Prostate gland (tissue), 2 donors: ENCODE measurements at places on chromosomes 6 and 20. TPM values are rescaled to one million over a fixed set of nuclear protein-coding genes. Genes with fewer than 3 reads are reported as not detected.
A peak's percentile ranks its signal among the peaks of the same experiment; 100 is the strongest.

Gene UBE2C
- 10.9 TPM for total RNA-seq

Gene KCNS1
- total RNA-seq = 0.09 TPM

DNA sequence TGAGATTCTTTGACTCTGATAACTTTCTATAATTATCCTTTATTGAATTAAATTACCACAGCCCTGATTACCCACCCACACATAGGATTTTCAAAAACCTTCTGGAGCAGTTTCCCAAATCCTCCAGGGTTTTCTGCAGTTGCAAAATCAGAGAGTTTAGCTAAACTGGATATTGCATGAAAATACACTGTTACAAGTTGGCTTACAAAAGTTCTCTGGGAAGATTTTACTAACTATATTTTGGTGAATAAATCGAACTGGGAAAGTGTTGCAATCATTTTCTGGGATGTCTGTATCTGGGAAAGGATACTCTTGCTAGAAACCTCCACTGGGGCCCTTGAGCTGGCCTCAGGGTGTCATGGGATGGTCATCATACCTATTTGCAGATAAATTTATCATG, 97.6 kb upstream of the STMND1 start:
- no peak for DNase-seq

Gene HSD17B8
- 21.9 TPM for total RNA-seq

GRCh38 chr6:68891419-68891818, 256.3 kb downstream of the ADGRB3 start:
- no peak for DNase-seq

DNA sequence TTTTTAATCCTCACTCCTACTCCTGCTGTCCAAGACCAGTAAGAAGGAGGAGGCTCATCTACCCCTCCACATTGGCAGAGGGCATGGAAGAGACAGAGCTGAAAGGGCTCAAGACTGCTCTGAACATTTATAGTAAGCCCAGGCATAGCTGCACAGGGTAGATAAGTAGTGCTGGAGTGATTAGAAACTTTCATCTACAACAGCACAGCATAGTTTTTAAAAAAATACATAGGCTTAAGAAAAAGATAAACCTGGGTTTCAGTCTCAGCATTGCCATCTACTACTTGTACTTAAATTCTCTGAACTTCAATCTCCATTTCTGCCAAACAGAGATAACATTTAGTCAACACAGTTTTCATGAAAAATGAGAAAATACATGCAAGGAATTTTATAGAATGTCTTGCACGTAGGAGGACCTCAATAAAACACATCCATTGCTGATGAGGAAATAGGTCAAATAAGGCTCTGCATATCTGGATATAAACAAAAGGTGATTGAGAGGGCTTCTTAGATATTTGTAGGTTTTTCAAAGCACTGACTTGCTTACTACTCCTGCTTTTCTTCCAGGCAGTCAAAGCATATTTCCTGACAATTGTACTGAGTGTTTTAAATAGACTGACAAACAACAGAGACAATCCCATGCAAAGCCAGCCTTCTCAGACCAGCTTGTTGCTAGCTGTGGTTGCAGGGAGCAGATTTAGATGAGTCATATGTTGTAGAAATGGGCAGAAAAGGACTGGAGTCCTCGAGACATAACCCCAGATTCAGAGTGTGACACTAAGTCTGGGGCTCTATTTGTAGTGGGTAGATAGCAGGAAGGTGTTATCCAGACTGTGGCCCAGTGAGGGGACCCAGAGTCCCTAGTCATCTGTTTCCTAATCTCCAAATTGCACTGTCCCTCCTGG, 107.4 kb upstream of the TAB2 start:
- no peak for DNase-seq

Gene TUBB2B
- 4.5 TPM for total RNA-seq

DNA sequence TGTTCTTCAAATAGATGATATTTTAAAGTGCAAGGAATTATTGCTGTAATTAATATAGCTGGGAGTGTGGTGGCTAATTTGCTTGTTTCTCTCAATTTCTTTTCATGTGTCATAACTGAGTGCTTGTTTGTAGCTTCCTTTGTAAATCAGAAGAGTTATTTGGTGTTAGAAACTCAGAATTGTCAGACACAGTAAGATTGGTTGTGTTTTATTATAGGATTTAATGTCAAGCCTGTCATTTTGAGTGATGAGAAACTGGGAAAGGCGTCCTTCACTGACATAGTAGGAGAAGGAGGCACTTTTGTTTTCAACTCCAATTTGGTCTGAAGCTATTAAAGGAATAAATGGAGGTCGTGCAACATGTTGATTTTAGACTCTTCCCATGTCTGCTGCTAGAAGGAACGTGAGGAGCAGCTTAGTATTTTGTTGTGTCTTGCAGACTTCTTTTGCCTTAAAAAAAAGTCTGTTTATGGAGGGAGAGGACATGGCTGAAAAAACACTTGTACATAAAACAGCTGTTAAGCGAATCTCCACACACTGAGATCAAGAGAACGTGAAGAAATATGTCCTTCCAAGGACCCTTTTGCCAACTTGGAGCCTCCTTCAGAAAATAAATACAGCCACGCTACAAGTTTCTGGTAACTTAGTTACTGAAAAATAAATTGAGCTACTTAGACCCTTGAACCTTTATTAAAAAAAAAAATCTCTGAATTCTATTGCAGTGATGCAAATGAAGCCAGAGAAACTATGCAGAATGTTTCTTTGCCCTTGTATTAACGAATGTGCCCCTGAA, 59.5 kb downstream of the BMP6 start:
- DNase-seq = no peak

DNA sequence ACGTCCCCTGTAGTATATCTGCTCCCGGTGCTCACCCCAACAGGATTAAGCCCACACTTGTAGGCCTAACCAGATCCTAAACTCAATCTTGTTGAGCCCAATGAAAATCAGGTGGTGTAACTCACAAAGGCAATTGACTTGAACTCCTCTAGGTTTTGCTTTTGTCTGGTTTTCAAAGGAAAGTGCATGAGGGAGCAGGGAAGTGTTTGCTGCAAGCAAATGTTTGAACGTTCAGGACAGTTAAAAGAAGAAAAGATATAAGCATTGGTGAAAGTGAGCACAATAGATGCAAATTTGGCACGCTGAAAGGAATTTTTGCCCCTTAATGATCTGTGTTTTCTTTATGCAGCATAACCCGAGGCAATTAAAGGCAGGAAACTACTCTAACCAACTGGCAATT, 212.6 kb downstream of the PLCB1 start:
- DNase-seq = no peak

Gene PKIB
- 2.6 TPM for total RNA-seq

DNA sequence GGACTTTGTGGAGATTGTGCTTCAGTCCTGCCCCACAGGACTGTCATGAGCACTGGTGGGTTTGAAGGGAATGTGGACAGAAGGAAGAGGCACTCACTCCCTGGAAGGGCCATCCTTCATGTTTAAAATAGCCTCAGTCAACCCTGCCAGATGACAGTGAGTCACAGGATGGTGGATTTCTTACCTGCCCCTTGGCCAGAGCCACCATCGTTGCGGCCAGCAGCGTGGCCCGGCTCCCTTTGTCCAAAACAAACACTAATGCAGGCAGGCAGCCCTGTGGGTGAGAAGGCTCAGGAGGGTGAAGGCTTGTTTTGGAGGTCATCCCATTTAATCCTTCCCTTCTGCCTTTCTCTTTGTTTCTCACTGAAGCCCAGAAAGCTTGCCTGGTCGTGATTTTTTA, 422.7 kb downstream of the CD83 start:
- DNase-seq = peak; percentile 60

DNA sequence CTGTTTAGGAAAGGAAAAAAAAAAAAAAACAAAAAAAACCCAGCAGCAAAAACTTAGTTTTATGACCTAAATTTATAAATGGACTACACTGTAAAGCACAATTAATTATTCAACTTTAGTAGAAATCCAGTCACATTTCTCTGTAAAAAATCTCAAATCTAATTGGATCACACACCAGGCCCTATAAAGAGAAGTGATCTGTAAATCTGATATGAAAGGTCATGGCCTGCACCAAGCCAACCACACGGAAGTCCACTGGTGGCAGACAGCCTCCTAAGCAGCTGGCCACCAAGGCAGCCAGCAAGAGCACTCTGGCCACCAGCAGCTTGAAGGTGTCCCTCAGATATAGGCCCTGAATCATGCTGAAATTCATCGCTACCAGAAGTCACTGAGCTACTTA, 131.6 kb downstream of the HFE start:
- DNase-seq = no peak

Gene BPIFB1
- not detected for total RNA-seq

- DNase-seq = no peak
These were observed 2.9 kb upstream of the HIVEP2 start for GRCh38 chr6:142947714-142948480.

Gene SPATS1
- total RNA-seq = not detected

DNA sequence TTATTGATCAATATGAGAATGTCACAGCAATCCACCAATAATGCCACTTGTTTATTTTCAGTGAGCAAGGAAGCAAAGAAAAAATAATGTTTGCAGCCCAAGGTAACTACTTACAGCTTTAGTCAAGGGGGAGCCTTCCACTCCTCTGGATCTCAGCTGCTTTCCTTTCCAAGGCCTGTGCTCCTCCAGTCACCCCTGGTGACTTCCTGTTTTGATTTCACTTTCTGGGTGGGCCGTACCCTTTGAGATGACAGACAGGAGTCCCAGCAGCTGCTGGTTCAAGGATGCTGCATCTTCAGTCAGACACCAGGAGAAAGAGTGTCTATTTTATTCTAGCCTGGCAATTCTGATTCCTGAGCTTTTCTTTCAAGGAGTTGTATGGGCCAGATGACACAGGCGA, 5.6 kb upstream of the VNN2 start:
- DNase-seq = no peak

- peak; percentile 98 for DNase-seq
These were observed at the start of gene TASP1 for GRCh38 chr20:13638496-13639149. TSS of gene TASP1 (minus strand) at chr20:13638932. CDS start at chr20:13630078, 8,854 bp downstream.

GRCh38 chr6:7907159-7907558, 3.4 kb downstream of the TXNDC5 start:
- DNase-seq = no peak

DNA sequence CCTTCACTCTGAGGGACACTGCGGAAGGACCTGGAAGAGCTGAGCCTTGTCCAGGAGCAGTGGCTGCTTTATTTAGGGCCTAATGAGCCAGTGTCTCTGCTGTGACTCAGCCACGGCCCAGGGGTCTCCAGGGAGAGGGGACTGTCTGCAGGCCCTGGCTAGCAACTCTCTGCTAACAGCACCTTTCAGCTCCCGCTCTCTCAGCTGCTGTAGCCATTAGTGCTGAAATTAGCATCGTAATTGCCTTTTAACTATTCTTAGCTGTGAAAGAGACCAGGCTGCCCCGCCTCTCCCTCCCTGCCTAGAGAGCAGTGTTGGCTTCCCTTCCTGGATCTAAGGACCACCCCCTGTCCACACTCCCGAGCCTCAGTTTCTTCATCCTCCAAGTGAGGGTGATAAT, 53.1 kb upstream of the SLC32A1 start:
- DNase-seq = no peak

DNA sequence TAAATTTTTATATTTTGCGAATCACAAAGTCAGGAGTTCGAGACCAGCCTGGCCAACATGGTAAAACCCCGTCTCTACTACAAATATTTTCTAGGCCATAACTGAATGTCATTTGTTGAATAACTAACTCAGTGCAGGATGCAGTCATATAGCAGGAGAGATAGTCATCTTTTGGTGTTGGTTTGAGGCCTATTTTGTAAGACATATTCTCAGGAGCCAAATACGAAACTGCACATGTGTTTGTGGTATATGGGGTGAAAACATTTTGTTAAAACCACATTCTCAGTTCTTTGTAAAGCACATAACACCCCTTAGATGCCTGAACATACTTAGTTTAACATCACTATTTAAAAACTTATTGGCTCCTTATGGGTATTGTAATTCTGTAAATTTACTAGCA, 4.7 kb upstream of the ENPP5 start:
- no peak for DNase-seq

Gene FAM210B
- 66.5 TPM for total RNA-seq

Gene LY6G6D
- not detected for total RNA-seq

DNA sequence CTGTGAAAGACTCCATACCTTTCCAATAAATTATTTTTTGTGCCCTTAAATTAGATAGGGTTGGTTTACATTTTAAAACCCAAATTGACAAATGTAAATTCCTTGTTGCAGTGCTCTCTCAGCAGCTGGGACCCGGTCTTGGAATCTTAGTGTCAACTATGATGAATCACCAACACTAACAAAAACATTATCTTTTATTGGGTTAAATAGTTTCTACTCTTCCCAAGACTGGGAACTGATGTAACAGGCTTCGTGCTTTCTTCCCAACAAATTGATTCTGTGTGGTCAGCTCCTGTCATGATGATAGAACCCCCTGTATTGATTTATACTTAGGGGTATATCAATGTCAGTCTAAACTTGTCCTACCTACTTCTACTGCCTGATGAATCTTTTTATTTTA, 23.2 kb upstream of the AHI1 start:
- no peak for DNase-seq

- DNase-seq = no peak
These were observed 386.0 kb downstream of the SMOC2 start for GRCh38 chr6:168826726-168827585.

DNA sequence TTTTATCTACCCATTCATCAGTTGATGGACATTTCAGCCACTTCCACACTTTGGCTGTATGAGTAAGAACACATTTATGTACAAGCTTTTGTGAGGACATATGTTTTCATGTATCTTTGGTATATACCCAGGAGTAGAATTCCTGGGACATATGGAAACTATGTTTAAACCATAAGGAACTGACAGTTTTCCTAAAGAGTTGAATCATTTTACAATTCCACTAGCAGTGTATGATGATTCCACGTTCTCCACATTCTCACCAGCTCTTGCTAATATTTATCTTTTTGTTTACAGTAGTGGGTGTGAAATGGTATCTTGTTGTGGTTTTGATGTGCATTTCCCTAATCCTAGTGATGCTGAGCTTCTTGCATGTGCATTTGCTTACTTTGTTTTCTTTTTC, 338.1 kb downstream of the PLCB1 start:
- DNase-seq = no peak

DNA sequence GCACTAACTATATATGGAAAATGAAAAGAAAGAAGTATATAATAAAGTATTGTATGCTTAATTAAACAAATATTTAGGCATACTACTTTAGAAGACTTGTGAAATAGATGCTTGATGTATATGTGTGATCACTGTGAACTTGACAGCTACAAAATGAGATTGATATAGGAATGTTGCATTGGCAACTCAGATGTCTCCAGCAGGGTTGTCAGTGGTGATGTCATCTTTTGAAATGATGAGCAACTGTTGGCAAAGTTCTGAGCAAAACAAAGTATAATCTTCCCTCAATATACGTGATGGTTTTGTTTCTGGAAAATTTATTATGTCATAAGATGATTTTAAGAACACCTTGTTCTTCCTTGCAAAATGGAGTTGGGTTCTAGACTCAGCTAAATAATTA, 133.8 kb downstream of the ARID1B start:
- DNase-seq = no peak

GRCh38 chr20:4052139-4052480, 36.8 kb upstream of the RNF24 start:
- DNase-seq = no peak

DNA sequence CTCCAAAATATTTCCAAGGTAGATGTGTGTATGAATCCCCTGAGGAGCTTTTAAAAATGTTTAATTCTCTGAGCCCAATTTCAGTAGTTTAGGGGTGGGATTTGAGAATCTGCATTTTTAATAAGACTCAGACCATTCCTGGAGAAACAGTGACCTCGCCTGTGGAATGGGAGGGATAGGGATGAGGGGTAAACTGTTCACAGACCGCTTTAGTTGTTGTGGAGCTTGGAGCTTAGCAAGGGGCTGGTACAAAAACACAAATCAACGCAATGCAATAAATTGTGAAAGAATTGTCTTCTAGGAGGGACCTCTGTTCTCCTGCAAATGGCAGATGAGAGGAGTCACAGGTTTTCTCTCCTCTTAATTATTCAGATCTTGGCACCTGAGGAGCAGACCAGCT, 239.3 kb upstream of the SULF2 start:
- DNase-seq = no peak

Gene E2F1
- 2.0 TPM for total RNA-seq
